ENCODE measurements at places on chromosomes 16 and 17.

DNA sequence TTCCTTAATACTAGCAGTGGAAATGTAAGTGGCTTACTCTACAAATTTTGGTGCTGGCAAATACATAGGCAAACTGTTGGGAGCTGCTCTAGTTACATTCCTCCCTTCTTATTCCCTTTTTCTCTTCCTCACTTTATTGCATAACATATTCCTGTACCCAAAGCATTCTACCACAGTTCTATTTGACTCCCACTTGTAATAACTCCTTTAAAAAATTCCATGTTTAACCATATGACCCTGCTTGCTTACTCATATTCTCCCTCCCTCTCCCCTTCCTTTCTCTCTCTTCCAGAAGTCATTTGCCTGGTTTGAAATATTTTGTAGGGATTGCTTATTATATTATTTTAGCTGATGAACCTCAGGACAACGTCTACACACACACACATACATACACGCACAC lies 22.7 kb downstream of the NQO1 start:
- DNase-seq, result no peak

DNA sequence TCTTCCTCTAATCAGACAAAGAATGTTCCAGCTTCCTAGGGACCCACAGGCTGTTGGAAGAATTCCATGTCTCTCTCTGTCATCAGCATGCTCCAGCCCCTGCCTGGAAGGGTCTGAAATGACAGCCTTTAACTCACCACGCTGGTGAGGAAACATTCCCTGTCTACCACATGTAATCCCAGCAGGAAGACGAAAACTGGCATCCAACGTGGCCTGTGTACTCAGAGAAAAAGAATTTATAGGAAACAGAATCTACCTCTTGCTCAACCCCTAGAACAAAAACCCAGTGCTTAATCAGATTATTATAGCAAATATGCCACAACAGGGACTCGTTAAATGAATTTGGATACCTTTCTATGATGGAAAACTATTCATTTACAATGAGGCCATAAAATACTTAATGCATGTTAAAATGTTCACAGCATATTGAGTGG lies 147.3 kb upstream of the FOXF1 start:
- no peak for DNase-seq

DNA sequence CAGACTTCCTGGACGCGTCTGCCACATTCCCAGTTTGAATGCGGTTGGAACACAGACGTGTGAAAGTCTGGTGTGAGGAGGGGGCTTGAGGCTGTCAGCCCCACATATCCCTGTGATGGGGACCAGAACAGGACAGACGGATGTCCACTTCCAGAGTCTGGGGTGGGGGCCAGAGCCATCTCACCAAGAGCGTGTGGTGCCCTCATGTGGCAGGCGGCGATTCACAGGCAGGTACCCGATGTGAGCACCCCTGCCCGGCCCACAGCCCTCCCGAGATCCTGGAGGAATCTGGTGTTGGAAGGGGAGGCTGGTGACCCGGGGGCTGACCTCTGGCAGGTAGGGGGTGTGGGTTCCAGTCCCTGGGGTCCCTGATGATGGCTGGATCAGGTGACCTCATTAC lies 51.5 kb downstream of the ENGASE start:
- DNase-seq, result no peak

DNA sequence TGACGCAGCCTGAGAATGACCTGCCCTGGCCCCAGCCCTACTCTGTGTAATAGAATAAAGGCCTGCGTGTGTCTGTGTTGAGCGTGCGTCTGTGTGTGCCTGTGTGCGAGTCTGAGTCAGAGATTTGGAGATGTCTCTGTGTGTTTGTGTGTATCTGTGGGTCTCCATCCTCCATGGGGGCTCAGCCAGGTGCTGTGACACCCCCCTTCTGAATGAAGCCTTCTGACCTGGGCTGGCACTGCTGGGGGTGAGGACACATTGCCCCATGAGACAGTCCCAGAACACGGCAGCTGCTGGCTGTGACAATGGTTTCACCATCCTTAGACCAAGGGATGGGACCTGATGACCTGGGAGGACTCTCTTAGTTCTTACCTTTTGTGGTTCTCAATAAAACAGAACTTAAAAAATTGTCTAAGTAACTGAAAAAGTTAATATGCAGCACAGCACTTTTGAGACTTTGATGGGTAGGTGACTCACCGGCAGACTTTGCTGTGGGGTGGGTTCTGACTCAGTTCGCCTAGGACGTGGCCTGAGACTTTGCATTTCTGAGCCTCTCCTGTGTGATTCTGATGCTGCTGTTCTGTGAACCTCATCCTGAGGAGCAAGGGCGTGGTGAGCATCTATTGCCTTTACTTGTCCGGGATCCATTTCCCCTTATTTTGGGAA lies 5.7 kb downstream of the LAT start:
- DNase-seq, result no peak

DNA sequence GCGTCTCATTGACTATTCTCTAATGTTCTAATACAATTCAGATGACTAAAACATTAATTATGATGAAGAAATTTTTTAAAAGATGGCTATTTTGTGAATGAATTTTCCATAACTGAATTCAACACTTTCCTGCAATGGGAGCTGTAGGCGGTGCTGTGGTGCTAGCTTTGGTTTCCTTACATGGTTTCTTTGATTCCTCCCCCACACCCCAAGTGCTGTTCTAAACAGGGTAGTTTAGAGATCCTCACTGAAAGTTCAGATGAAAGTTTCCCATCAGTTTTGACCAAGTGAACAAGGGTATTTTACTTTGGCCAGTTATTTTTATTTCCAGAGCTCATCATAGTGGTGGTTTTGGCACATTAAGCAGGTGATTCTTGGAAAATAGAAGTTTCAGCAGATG lies 26.0 kb upstream of the MRC2 start:
- DNase-seq, result no peak

- DNase-seq, result no peak
Measured at GRCh38 chr16:23784811-23785447, 30.1 kb downstream of the CHP2 start.

- DNase-seq, result no peak
Measured at GRCh38 chr17:82961366-82962162, 117.8 kb upstream of the METRNL start.

DNA sequence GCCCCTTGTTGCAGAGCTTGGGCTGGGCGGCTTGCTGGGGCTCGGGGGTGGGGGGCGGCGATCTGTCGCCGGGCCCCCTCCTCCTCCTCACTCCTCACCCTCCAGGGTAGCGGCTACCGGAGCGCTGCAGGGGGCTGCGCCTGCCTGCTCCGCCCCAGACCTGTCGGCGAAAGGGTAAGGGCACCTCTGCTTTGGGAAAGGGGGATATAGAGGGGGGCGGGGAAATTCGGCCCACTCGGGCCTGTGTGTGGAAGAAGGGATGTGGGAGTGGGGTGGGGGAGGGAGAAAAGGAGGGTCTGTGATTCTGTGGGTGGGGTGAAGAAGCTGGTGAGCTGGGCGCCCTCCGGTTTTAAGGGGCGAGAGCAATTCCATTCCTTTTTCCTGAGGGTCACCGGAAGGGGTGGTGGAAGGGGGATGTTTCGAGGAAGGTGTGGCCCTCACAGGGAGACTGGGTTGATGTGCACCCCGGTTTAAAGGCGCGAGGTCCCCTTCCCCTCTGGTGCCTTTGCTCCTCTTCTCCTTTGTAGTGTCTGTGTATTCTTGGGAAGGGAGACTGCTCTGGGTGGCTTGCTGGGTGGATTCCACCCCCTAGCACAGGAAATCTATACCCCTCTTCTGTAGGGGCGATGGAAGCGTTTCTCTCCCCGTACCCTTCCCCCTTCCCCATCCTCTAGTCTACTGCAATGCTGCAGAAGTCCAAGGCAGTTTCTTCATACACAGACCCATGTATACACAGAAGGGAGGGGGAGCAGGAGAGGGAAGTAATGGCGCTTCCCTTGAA lies 878 bp downstream of the TAOK1 start:
- no peak for DNase-seq

DNA sequence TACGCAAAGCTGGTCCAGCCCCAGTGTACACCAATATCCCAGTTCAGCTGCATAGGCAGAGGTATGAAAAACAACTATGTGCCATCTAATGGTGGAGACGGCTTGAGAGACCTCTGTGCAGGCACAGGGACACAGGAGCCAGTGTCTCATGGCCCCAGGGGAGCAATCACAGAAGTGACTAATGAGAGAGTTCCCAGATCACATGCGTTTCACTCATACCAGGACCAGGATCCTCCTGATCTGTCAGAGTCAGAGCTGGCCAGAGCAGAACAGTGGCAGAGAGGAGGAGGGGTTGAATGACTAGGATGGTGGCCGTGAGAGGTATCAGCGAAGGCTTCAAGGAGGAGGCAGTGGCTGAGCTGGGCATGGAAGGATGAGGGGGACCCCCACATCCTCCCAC lies 41.1 kb downstream of the TMEM132E start:
- no peak for DNase-seq

DNA sequence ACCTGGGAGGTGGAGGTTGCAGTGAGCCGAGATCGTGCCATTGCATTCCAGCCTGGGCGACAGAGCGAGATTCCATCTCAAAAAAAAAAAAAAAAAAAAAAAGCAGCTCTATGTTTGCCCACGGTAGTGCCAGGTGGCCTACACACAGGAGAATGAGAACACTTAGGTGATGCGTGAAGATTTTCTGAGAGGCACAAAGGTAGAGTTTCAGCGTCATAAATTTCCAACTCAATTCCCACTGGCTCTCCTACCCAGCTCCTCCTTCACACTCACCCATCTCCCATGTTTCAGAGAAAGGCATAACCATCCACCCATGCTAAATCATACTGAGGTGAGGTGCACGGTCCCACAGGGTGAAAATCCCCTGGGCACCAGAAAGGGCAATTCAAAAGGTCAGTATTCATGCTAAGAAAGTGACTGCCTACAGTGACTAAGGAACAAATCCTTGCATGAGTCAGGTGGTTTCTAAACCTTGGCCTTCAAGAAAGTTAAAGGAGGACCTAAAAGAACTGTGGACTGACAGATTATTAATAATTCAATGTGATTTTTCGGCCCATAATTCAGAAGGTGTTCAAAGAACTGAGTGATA lies 4.8 kb downstream of the DCAKD start:
- DNase-seq, result no peak

GRCh38 chr16:27407133-27407532 lies 5.2 kb downstream of the IL21R start:
- peak; percentile 55 for DNase-seq

DNA sequence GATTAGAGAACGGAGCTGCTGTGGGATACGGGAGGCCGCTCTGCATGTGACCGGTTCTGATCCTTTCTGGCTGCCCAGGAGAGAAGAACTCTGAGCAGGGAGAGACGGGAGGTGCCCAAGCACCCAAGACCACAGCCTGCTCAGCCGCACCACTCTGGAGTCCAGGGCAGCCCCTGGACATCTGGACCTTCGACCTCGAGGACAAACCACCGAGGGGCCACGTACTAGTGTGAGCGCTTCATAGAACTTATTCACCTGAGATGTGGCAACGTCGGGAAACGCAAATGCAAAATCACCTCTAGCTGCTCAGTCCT lies 5.9 kb downstream of the RNF166 start:
- no peak for DNase-seq

DNA sequence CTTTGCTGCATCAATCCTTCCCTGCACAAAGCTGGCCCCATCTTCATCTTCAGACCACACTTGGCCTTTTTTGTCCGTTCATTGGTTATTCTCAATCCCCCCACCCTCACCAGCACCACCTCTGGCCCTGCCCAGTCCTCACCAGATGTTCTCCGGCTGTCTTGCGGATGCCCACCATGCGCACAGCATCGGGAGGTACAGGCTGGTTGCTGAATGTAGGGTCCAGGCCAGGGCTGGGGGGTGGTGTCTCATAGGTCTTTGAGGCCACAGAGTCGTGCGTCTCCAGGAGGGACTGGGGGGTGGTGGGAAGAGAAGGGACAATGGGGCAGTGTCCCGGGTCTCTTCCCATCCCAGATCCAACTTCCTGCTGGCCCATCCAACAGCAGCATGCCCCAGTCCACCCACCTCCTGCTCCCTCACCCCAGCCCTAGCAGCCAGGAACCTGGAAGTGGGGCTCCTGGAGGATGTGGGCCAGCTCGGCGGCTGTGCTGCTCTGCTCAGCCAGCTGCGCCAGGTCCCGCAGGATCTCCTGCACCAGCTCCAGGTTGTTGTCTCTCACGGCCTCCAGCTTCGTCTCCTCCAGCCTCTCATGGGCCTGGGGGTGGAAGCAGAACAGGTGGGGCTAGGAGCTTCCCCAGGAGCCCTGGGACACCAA lies 24.4 kb downstream of the MPP2 start:
- DNase-seq, result no peak

DNA sequence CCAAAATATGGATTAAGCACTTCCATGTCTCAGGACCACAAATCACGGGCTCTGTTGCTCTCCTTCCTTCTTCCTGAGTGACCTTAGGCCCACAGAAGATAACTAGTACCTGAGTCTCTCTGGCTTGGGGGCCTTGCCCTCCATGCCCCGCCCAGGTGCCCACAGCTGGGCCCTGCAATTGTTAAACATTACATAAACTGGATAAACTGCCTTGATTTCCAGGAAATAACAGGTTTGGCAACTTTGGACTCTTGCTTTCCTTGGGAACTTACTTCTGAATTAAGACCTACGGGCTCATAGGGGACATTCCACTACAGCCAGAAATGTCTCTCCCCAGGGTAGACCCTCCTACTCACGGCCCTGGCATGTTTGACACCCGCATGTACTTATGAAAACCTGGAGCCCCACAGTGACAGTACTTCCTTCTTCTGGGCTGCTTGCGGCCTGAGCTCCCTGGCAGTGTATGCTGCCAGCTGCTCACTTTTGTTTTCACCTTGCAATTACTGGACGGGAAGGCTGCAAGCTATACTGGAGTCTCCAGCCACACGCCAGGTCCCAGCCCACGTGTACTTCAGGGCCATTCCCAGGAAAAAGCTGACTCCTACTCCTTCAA lies 2.3 kb upstream of the UBALD2 start:
- DNase-seq, result no peak

DNA sequence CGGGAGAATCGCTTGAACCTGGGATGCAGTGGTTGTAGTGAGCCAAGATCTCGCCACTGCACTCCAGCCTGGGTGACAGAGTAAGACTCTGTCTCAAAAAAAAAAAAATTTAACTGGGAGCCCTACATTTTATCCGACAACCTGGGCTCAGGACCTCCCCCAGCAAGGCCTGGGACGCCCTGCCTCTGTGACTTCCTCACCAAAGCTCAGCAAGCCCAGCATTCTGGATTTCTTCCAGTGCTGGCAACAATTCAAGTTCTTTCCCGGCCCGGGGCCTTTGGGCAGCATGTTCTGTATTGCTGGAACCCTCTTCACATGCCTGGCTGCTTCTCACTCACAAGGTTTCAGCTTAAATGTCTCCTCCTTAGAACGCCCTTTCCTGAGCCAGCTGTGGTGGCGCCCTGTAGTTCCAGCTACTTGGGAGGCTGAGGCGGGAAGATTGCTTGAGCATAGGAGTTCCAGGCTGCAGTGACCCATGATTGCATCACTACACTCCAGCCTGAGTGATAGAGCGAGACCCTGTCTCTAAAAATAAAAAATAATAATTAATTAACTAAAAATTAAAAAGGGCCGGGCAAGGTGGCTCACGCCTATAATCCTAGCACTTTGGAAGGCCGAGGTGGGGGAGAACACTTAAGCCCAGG lies 15.9 kb upstream of the MEIOB start:
- no peak for DNase-seq

- no peak for DNase-seq
Measured at GRCh38 chr16:69889295-69889964, 61.7 kb upstream of the CLEC18A start.

Data from CD8-positive, alpha-beta memory T cell (primary cell).